ENCODE measurements at places on chromosomes 6 and 20.
A peak's percentile ranks its signal among the peaks of the same experiment; 100 is the strongest.

- H3K4me1 ChIP-seq, result peaks cover 48% of the 10 kb centered on the region
- H3K27ac ChIP-seq, result peak overlapping the region; percentile 55
- H3K36me3 ChIP-seq, result no peaks in the 10 kb centered on the region
- peaks cover 97% of the 10 kb centered on the region for H3K27me3 ChIP-seq
- peak overlapping the region; percentile 57 for H3K4me3 ChIP-seq
Measured at GRCh38 chr6:108166664-108167448, 1.0 kb downstream of the NR2E1 start.

DNA sequence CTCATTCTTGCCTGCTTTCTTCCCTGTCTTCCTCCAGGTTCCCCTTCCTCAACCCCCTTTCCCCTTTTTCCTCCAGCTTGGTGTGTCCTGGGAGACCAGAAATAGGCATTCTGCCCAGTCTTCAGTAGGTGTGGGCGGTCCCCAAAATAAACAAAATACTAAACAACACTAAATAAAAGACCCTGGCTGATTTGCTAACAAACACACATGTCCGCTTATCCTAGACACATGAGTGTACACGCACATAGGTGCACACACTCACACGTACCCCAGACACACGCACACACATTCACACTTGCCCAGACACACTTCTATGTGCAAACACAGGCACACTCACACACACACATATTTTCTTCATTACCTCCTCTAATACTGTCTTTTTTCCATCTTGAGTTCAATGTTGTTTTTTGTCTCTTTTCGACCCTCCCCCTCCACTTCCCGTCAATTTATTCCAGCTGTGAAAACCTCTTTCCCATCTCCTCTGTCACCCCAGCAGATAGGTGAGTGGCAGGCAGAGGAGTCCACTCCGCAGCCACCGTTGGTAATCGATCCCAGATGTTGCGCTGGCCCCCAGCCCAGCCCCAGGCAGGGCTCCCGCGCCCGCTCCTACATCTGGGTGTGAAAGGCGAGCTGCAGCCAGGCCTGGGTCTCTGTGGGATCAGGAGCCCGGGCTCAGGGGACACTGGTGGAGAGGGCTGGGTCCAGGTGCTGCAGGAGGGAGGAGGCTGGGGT lies 56.9 kb upstream of the FOXP4 start:
- H3K4me1 ChIP-seq, result no peaks in the 10 kb centered on the region
- DNase-seq, result no peak
- no peaks in the 10 kb centered on the region for H3K36me3 ChIP-seq
- H3K27ac ChIP-seq, result no peak overlapping the region
- peaks cover 32% of the 10 kb centered on the region for H3K27me3 ChIP-seq
- no peak overlapping the region for H3K4me3 ChIP-seq

- no peak for DNase-seq
- H3K4me3 ChIP-seq, result no peak overlapping the region
- H3K36me3 ChIP-seq, result peaks cover 9% of the 10 kb centered on the region
Measured at GRCh38 chr6:5865506-5866031, 141.2 kb downstream of the NRN1 start.

- no peak overlapping the region for H3K4me3 ChIP-seq
- H3K27me3 ChIP-seq, result peaks cover 73% of the 10 kb centered on the region
- peaks cover 16% of the 10 kb centered on the region for H3K4me1 ChIP-seq
- H3K27ac ChIP-seq, result no peak overlapping the region
Measured at GRCh38 chr6:150036081-150036480, 10.7 kb upstream of the RAET1L start.

GRCh38 chr6:80449726-80450125 lies 343.3 kb downstream of the BCKDHB start:
- DNase-seq, result no peak
- no peak overlapping the region for H3K4me3 ChIP-seq
- H3K27me3 ChIP-seq, result no peaks in the 10 kb centered on the region
- no peak overlapping the region for H3K27ac ChIP-seq
- no peaks in the 10 kb centered on the region for H3K36me3 ChIP-seq

GRCh38 chr6:14380086-14380820 lies 262.7 kb downstream of the CD83 start:
- peaks cover 9% of the 10 kb centered on the region for H3K27me3 ChIP-seq
- H3K4me3 ChIP-seq, result no peak overlapping the region
- peaks cover 47% of the 10 kb centered on the region for H3K4me1 ChIP-seq
- H3K27ac ChIP-seq, result no peak overlapping the region
- no peaks in the 10 kb centered on the region for H3K36me3 ChIP-seq

DNA sequence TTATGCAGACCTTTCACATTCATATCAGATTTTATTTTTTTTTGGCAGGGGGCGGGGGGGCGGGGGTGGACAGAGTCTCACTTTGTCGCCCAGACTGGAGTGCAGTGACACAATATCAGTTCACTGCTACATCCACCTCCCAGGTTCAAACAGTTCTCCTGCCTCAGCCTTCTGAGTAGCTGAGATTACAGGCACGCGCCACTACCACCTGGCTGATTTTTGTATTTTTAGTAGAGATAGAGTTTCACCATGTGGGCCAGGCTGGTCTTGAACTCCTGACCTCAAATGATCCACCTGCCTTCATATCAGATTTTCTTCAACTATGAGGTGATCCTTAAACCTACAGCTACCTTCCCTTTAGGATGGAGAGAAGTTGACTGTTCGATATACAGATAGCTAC lies 8.0 kb upstream of the SUMO4 start:
- H3K36me3 ChIP-seq, result peaks cover 93% of the 10 kb centered on the region
- no peaks in the 10 kb centered on the region for H3K27me3 ChIP-seq
- DNase-seq, result no peak

- H3K36me3 ChIP-seq, result peaks cover 22% of the 10 kb centered on the region
- H3K4me1 ChIP-seq, result peaks cover 16% of the 10 kb centered on the region
- H3K27ac ChIP-seq, result peak overlapping the region; percentile 64
Measured at GRCh38 chr20:50844430-50845100, 49.7 kb downstream of the BCAS4 start.

GRCh38 chr6:140320081-140321080 lies 945.9 kb upstream of the CITED2 start:
- H3K4me3 ChIP-seq, result no peak overlapping the region
- DNase-seq, result no peak
- no peaks in the 10 kb centered on the region for H3K36me3 ChIP-seq
- H3K27ac ChIP-seq, result no peak overlapping the region
- H3K27me3 ChIP-seq, result no peaks in the 10 kb centered on the region

GRCh38 chr20:46488451-46488850 lies 24.9 kb downstream of the ZNF334 start:
- H3K36me3 ChIP-seq, result no peaks in the 10 kb centered on the region
- no peak for DNase-seq
- H3K27ac ChIP-seq, result no peak overlapping the region
- peaks cover 3% of the 10 kb centered on the region for H3K4me1 ChIP-seq
- H3K27me3 ChIP-seq, result peaks cover 76% of the 10 kb centered on the region

GRCh38 chr6:30641048-30641447 lies 5.9 kb upstream of the C6orf136 start:
- no peak for DNase-seq
- H3K4me1 ChIP-seq, result peaks cover 24% of the 10 kb centered on the region
- no peak overlapping the region for H3K4me3 ChIP-seq
- peak overlapping the region; percentile 41 for H3K27ac ChIP-seq
- H3K27me3 ChIP-seq, result no peaks in the 10 kb centered on the region
- H3K36me3 ChIP-seq, result peaks cover 61% of the 10 kb centered on the region

- H3K36me3 ChIP-seq, result peaks cover 9% of the 10 kb centered on the region
- H3K27me3 ChIP-seq, result no peaks in the 10 kb centered on the region
- H3K4me1 ChIP-seq, result no peaks in the 10 kb centered on the region
- no peak overlapping the region for H3K27ac ChIP-seq
- no peak for DNase-seq
- no peak overlapping the region for H3K4me3 ChIP-seq
Measured at GRCh38 chr6:130958468-130958867, 104.6 kb downstream of the EPB41L2 start.

GRCh38 chr20:54029176-54029575 lies 41.2 kb downstream of the BCAS1 start:
- H3K27ac ChIP-seq, result no peak overlapping the region
- H3K27me3 ChIP-seq, result peaks cover 18% of the 10 kb centered on the region
- H3K4me3 ChIP-seq, result no peak overlapping the region
- DNase-seq, result no peak
- no peaks in the 10 kb centered on the region for H3K4me1 ChIP-seq

GRCh38 chr6:119713903-119714302 lies 364.3 kb upstream of the MAN1A1 start:
- no peak overlapping the region for H3K27ac ChIP-seq
- no peaks in the 10 kb centered on the region for H3K36me3 ChIP-seq
- no peak for DNase-seq

DNA sequence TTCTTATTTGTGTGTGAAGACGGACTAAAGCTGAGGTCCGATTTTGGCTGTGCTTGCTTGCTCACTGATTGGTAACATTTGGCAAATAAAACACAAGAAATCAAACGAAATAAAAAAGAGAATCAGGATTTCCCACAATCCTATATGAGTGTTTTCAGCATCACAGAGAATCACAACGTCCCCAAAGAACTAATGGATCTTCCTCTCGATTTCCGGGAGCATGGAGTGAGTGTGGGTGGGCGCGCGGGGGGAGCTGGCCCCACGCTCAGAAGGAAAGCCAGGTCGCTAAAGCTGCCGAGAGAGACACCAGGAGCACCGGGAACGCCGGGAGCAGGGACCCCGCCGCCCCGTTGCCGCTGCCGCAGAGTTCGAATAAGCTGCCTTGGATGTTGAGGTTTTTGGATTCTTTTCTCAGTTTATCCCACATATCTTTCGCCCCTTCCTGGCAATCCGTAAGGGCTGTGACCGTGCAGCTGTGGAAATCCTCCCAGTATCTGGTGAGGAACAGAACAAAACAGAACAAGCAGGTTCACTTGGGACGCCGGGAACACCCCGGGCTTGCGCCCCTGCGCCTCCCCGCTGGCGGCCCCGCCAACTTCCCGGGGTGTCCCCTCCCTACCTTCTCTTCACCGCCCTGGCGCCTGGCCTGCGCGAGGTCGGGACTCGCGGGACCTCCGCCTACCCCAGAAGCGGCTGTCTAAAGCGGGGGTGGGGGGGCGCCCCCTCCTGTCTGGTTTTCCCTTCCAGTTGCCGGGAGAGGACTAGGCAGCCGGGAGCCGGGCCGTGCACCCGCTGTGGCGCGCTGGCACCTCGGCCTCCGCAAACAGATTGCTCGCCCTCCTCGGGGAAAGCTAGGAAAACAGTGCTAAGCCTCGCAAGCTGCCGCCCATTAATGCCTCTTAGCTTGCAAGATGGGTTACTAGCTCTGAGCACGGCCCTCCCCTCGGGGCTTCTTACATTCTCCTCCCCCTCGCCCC lies 7.7 kb downstream of the NRN1 start:
- H3K36me3 ChIP-seq, result no peaks in the 10 kb centered on the region
- peak; percentile 50 for DNase-seq
- no peak overlapping the region for H3K27ac ChIP-seq
- peaks cover 94% of the 10 kb centered on the region for H3K27me3 ChIP-seq
- H3K4me3 ChIP-seq, result no peak overlapping the region

- no peaks in the 10 kb centered on the region for H3K4me1 ChIP-seq
- no peak for DNase-seq
- H3K36me3 ChIP-seq, result no peaks in the 10 kb centered on the region
Measured at GRCh38 chr6:39590871-39591393, 134.3 kb downstream of the KIF6 start.

GRCh38 chr6:20582586-20583443 lies 48.6 kb downstream of the CDKAL1 start:
- no peaks in the 10 kb centered on the region for H3K27me3 ChIP-seq
- peaks cover 32% of the 10 kb centered on the region for H3K4me1 ChIP-seq
- H3K27ac ChIP-seq, result peak overlapping the region; percentile 62
- DNase-seq, result no peak
- peaks cover 64% of the 10 kb centered on the region for H3K36me3 ChIP-seq

GRCh38 chr20:25987073-25987927 lies 290.6 kb upstream of the ZNF337 start:
- H3K4me1 ChIP-seq, result peaks cover 20% of the 10 kb centered on the region
- peak overlapping the region; percentile 65 for H3K4me3 ChIP-seq
- H3K36me3 ChIP-seq, result no peaks in the 10 kb centered on the region
- peaks cover 19% of the 10 kb centered on the region for H3K27me3 ChIP-seq
- H3K27ac ChIP-seq, result no peak overlapping the region

DNA sequence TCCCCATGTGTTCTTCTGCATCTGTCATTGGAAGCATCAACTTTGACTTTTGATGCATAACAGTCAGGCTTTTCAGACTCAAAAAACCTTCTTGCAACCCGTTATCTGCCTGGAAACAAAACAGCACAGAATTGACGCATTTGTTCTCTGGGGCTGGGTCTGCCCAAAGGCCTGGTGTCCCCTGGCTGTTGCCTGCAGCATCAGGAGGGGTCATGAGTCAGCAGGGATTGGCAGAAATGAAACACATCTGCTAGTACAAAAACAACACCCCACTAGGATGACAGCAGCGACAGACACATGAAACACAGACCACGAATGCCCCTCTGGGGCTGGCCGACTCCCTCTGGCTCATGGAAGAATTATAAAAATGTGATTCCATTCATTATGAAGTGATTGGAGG lies 157.6 kb upstream of the INSM1 start:
- no peak overlapping the region for H3K4me3 ChIP-seq
- no peaks in the 10 kb centered on the region for H3K36me3 ChIP-seq
- H3K4me1 ChIP-seq, result no peaks in the 10 kb centered on the region
- peaks cover 31% of the 10 kb centered on the region for H3K27me3 ChIP-seq

DNA sequence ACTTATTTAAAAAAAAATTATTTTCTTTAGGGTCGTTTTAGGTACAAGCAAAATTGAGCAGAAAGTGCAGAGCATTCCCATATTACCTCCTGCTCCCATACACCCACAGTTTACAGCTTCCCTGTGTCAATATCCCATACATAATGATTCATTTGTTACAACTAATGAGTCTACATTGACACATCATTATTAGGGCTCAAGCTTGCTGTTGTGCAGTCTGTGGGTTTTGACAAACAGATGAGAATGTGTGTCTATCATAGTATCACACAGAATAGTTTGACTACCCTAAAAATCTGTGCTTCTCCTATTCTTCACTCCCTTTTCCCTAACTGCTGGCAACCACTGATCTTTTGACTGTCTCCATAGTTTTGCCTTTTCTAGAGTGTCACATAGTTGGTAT lies 9.4 kb downstream of the PSMF1 start:
- no peaks in the 10 kb centered on the region for H3K27me3 ChIP-seq
- peaks cover 47% of the 10 kb centered on the region for H3K4me1 ChIP-seq
- no peak overlapping the region for H3K27ac ChIP-seq
- no peak for DNase-seq
- H3K36me3 ChIP-seq, result peaks cover 98% of the 10 kb centered on the region

DNA sequence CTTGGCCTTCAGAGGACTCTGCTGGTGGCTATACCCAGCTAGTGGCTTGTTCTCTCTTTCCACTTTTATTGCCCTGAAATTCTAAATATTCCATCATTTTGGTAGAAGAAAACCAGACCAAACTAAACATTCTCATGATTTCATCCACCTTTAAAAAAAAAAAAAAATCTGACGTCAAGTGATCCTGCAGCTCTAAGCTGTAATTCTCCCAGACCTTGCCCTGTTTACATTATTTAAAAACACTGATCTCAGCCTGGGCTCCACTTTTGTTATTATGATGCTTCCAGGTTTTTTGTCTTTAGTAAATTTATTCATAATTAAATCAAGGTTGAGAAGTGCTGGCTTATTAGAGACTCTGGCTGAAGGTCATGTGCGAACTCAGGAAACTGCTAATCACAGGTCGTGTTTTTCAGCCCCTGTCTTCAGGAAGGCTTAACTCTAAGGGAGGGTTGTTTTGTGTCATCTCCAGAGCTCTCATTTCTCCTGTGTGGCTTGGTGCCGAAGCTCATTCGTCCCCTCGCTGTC lies 114.4 kb downstream of the MTHFD1L start:
- no peak overlapping the region for H3K4me3 ChIP-seq
- no peak for DNase-seq
- H3K4me1 ChIP-seq, result no peaks in the 10 kb centered on the region
- peak overlapping the region; percentile 32 for H3K27ac ChIP-seq

Data from activated T-cell treated with anti-CD3 and anti-CD28 coated beads, Interleukin-2, amount 50 U/mL, for 24 hours (primary cell).